ENCODE measurements at places on chromosomes 1 and 21.

- DNase-seq: no peak
Observed at GRCh38 chr1:207988326-207989165, 77.6 kb upstream of the CD34 start.

GRCh38 chr1:43978264-43978550, 803 bp upstream of the B4GALT2 start:
- DNase-seq: no peak

GRCh38 chr1:28449904-28450303, 55.9 kb upstream of the RCC1 start:
- DNase-seq: no peak

GRCh38 chr1:180158149-180159147, 3.8 kb downstream of the QSOX1 start:
- DNase-seq: no peak

- DNase-seq: no peak
Observed at GRCh38 chr1:172498857-172499256, 34.1 kb upstream of the SUCO start.

DNA sequence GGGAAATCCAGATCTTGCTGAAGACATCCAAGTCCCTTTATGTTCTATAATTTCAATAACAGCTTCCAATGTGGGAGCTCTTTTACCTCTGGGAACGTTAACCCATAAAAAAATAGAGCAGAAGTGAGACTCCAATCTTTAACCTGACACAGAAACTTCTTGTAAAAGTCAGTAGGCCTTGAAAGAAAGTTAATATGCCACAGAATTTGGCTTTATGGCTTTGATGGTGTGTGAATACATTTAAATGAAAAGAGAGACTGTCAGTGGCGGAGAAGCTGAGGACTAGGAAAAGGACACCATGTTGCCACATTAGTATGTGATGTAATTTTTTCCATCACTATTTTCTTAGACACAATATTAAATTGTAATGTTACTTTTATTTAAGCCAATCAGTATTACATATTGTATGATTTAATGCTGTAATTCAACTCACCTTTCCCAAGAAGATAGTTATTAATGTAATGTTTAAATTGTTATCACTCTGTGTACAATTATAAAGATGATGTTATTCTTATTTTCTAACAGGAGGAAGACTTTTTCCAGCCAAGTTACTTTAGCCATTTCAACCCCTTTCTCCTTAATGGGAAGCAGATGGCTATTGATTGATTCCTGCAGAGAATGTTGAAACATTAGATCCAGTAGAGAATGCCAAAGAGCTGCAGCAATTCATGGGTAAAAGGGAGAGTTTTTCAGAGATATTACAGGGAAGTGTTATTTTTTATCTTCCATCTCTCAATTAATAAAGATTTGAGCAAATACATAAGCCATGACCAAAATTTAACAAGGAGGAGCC, 17.5 kb upstream of the CLDN8 start:
- DNase-seq: no peak

- no peak for DNase-seq
Observed at GRCh38 chr1:226497991-226498639, 50.4 kb upstream of the STUM start.

GRCh38 chr1:23909412-23909811, 3.8 kb downstream of the CNR2 start:
- no peak for DNase-seq

DNA sequence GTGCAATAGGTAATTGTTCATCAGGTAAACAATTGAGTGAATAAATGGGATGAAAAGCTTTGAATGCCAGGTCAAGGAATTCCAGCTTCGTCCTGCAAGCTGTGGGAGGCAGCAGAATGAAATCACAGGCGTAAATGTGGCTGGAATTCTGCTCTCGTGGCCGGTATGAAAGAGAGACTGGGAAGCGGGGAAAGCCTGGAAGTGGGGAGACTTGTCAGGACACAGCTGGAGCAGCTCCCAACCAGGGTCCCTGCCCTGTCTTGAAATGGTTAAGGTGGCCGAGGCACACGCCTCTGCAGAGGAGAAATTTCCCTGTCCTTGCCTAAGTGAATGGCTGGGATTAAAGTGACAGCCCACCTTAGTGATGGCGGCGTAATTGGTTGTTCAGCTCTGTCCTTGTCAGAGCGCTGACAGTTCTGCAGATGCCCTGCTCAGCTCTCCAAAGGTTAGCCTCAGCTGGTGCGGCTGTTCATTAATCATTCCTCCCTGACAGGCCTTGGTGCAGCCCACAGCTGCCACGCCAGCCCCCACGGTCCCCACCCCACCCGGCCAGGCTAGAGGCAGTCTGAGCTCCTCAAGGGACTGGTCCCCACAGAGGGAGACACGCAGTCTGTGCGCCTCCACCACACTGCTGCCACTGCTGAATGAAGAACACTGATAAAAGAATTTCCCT, 398.3 kb upstream of the POU3F1 start:
- no peak for DNase-seq

DNA sequence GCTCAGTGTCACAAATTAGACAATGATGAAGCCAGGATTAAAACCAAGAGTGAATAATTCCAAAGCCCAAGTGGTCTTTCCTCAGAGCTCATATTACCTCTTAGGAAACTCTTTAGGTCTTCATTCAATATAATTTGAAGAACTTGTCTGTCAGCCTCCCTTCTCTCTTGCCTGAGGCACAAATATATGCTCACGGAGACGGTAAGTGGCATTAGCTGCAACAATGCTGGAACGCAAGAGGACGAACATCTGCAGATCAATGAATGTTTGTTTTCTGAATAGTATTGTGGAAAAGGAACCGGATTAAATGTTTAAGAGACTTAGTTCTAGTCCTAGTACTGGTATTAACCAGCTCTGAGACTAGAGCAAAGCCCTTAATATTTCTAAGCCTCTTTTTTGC, 39.7 kb upstream of the LYST start:
- no peak for DNase-seq

GRCh38 chr1:87826681-87827251, 498.1 kb downstream of the LMO4 start:
- no peak for DNase-seq

- DNase-seq: no peak
Observed at GRCh38 chr1:212218911-212219310, 66.3 kb upstream of the PPP2R5A start.

GRCh38 chr1:16484501-16484835, 29.6 kb downstream of the RNU1-1 start:
- no peak for DNase-seq

DNA sequence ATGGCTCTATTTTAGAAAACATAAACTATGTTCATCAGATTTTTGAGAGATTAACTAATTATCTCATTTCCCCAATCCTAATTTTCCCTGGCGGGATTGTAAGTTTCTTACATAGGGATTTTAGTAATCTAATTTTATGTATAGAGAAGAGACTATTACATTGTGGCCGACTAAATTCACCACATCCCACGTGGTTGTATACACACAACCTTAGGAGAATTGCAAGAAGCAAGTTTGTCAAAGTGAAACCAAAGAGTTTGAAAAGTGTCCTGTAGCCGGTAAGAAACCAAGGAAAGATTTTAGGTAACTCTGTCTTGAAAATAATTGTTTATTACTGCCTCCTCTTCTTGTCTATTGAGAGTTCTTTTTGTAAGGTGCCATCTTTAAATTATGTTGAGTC, 550.6 kb downstream of the LTN1 start:
- no peak for DNase-seq

- no peak for DNase-seq
Observed at GRCh38 chr1:226609836-226610455, 61.4 kb downstream of the STUM start.
